ENCODE measurements at places on chromosomes 12 and 14.

- no peak for DNase-seq
Measured at GRCh38 chr14:59278111-59278510, 89.6 kb downstream of the DAAM1 start.

GRCh38 chr14:24766434-24766833, 132.4 kb upstream of the GZMB start:
- no peak for DNase-seq

DNA sequence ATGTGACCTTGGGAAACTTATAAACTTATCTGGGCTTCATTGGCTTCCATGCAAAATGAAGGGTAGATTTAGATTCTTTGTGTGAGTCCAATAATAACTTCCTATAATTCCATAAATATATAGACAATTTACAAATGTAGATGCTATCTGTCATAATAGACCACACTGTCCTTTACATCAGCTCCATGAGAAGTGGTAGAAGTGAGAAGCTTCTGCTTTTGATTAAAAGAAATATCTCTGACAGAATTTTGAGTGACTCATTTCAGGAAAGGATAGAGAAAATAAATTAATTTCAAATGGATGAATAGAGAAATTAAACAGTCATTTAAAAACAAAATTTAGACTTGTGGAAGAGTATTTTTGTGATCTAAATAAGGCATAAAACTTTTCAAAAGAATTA, 329.7 kb upstream of the ATP2B1 start:
- DNase-seq = no peak

GRCh38 chr14:22434030-22434429, 155.0 kb downstream of the DAD1 start:
- DNase-seq = no peak

GRCh38 chr14:75181293-75182062, 5.1 kb upstream of the TMED10 start:
- no peak for DNase-seq

- no peak for DNase-seq
Measured at GRCh38 chr12:5262450-5262849, 169.5 kb upstream of the NTF3 start.

GRCh38 chr12:76470028-76470939, 89.3 kb downstream of the OSBPL8 start:
- DNase-seq = no peak

GRCh38 chr14:39666386-39666785, 234.2 kb upstream of the FBXO33 start:
- DNase-seq = no peak

DNA sequence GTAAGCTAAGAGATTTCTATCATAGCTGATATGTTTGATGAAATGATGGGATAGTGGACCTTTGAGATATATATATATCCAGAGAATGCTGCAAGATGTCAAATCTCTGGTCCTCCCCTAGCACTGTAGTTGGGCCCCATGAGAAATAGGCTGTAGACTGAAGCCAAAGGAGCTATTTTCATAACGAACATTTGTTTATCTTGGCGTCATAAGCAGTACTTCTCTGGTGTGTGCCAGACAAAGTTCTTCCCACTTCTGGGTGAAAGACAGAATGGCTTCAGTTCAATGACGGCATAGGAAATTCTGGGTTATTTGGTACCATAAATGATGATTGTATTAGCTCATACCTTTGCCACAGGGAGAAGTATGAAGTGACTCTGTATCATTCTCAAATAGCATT, 534.3 kb downstream of the SOX5 start:
- DNase-seq = no peak

- DNase-seq = no peak
Measured at GRCh38 chr12:25054783-25055144, 105.9 kb upstream of the BCAT1 start.

DNA sequence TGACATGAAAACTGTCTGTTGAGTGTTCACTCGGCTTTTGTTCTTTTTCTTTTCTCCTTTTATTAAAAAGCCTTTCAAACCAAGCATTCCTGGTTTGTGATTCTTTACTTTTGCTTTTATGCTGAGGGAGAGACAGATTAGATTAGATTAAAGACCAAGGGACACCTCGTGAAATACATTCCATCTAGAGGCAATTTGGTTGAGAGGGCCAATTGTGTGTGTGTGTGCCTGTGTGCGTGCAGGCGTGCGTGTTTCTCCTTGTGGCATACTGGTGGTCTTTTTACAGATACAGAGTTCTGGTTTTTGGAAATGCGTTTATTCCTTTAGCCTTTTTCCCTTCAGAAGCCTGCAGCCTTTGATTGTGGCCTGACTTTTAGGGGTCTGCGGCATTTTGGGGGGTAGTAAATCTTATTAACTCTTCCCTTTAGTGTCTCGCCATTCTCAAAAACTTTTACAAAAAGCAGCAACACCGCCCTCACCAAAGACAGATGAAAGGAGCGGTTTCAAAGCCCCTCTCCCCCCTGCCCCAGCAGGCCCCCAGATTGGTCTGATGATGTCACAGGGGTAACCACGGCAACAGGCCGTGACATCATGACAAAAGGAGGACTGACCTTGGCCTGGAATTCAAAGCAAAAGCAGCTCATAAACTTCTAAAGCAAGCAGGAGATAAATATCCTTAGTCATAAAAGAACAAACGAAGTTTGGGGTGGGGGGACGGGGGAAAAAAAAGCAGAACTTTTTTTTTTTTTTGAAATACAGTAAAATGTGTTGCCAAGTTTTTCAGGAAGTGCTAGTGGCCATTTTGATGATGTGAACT, 84.1 kb upstream of the TBX3 start:
- DNase-seq = no peak
